ENCODE measurements at places on chromosomes 1 and 21.

DNA sequence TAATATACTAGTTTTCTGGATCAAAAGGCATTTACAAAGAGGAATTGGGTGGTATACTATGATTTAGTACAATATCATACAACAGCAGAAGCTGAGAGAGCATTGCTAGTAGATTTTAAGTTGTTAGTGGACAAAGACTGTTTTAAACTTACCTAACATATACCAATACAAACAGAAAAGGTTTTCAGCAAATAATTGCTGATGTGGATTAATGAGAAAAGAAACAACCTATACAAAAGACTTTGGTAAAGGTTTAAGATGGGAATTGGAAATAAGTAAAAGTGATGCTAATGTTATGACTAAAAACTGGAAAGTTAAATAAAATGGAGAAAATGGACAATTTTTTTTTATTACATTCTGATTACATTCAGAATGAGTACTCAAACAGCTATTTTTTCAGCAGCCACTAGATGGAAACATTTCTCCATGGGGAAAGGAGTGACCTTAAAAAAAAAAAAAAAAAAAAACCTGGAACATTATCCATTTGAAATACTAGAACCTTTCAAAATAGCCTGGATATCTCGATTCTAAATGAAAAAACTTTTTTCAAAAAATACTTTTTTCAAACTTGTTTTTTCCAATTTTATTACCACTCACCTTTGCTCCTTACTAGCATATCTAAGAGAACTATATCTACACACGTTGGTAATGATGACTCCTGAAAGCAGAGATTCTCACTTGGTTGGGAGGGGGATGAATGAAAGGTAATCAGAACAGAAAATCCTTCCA, 55.4 kb downstream of the EPRS1 start:
- DNase-seq, result peak; percentile 1

DNA sequence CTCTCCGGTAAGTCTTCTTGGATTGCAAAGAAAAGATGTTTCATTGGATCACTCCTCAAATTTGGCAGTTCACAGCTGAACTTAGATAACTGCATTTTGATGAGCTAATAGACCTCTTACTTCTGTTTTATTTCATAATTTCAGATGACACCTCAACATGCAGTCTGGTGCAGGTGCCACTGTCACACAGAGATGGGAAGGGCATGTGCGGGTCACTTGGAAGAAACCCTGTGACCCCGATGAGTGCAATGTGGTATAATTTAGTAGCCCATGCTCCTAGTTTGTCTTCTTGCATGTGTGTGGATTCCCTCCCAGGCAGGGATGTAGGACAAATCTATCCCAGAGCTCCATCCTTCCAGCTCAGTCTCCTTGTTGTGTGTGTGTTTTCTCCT, 481 bp upstream of the SLAMF1 start:
- DNase-seq, result no peak

GRCh38 chr1:230849451-230850224, 18.7 kb downstream of the C1orf198 start:
- no peak for DNase-seq

- no peak for DNase-seq
Observed at GRCh38 chr1:226034482-226034881, 28.0 kb upstream of the H3-3A start.

GRCh38 chr1:29646161-29646775, 409.9 kb downstream of the PTPRU start:
- DNase-seq, result no peak

DNA sequence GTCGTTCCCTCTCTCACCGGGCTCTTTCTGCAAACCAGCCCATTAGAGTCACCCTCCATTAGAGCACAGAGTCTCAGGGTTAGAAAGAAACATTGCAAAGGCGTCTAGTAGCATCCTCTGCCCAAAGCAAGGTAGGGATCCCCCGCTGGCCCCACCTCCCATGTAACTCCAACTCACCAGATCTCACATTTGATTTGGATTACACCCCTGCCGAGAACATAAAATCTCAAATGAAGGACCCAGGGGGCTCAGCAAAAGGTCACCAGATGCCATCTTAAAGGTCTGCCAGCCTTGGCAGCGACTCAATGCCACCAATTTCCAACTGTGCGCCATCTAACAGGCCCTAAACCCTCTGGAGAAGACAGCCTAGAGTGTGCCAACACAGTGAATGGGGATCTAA, 14.1 kb downstream of the C1orf87 start:
- peak; percentile 61 for DNase-seq

DNA sequence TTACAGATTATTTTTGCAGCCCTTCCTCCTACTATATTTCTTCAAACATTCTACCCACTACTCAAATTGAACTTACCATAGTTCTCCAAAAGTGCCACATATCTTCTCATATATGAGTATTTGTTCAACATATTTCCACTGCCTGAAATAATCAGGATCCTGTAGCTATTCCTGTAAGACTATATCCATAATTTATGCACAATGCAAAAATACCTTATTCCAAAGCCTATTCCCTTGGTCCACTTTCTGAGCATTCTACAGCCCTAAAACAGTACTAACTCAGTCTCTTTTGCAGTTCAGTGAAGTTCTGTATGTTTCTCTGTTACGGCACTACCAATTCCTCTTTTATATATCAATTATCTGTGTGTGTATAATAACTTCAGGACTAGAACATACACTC, 1283.7 kb upstream of the ADGRL2 start:
- DNase-seq, result no peak

- DNase-seq, result no peak
Observed at GRCh38 chr1:173917635-173918493, 737 bp upstream of the SERPINC1 start.

DNA sequence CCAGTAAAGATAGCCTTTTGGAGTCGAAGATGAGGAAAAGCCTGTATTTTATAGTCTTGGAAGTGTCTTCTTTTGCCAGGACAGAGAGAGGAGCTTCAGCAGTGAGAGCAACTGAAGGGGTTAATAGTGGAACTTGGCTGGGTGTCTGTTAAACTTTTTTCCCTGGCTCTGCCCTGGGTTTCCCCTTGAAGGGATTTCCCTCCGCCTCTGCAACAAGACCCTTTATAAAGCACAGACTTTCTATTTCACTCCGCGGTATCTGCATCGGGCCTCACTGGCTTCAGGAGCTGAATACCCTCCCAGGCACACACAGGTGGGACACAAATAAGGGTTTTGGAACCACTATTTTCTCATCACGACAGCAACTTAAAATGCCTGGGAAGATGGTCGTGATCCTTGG, at the start of gene VCAM1:
VCAM1 (plus strand) TSS at position 253 of the 400 bp plus-strand sequence; CDS start at position 372, 119 bp downstream.
- DNase-seq, result no peak

GRCh38 chr1:227779685-227780084, 35.8 kb upstream of the PRSS38 start:
- DNase-seq, result no peak

- DNase-seq, result no peak
Observed at GRCh38 chr1:47705517-47706130, 267.8 kb downstream of the FOXD2 start.

DNA sequence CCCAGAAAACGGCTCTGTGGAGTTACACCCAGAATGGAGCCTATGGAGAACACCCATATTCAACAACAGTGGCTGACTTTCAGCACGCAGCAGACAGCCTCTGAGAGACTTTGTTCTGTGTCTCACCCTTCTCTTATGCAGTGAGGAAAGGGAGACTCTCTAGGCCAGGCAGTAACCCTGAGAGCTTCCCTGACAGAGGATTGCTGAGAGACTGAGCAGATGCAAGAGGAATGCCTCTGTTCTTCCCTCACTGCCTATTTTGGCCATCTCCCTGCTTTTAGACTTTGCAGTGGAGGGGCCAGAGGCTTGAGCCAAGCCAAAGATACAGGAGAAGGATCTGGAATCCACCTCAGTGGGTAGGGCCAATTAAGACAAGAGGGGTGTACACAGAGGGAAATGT, 41.8 kb upstream of the SLC16A1 start:
- no peak for DNase-seq

- DNase-seq, result no peak
Observed at GRCh38 chr1:159958719-159959380, 4.8 kb upstream of the SLAMF9 start.

DNA sequence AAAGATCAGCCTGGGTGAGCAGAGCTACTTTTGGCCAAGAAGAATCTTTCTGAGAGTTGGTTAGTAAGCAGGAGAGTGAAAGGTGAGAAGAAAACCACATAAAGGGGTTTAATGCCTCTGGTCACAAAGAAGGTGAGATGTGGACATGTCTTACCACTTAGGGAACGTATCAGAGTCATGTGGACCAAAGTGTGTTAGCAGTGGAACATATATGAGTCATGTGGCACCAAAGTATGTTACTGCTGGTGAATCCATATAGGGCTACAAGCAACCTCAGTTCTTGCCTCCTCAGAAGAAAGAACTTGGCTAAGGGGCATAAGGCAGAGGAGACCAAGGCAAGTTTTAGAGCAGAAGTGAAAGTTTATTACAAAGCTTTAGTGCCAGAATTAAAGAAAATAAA, 411.6 kb upstream of the NEGR1 start:
- DNase-seq, result no peak

- no peak for DNase-seq
Observed at GRCh38 chr1:84027368-84027767, 28.4 kb upstream of the TTLL7 start.

GRCh38 chr21:30567617-30568016, 6.5 kb upstream of the KRTAP19-7 start:
- DNase-seq, result no peak

GRCh38 chr21:38897532-38898421, 92.0 kb downstream of the ETS2 start:
- no peak for DNase-seq

DNA sequence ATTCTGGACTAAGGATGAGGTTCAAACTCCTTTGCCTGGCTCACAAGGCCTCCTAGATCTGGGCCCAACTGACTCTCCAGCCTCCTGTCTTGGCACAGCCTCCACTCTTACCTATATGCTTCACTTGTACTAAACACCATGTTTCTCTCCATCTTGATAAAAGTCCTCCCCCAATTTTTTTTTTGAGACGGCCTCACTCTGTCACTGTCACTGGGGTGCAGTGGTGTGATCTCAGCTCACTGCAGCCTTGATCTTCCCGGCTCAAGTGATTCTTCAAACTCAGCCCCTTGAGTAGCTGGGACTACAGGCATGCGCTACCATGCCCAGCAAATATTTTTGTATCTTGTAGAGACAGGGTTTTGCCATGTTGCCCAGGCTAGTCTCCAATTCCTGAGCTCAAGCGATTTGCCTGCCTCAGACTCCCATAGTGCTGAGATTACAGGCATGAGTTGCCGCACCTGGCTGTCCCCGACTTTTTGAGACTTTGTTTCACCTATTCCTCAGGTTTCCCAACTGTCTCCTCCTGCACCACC, 39.7 kb downstream of the CD34 start:
- DNase-seq, result no peak

DNA sequence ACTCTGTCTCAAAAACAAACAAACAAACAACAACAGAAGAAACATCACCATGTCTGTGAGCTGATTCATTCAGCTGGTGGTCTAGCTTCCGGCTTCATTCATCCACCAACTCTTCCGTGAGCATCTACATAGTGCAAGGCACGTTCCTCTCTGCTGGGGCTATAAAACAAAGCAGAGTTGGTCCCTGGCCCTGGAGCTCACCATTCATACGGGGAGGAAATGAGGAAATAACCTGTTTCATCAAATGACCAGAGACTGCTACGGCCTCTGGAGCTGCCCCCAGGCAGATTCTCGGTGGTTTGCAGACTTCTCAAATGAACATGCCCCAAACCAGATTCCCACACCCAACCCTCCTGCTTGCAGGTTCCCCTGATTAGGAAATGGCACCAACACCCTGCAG, 41.0 kb upstream of the ID3 start:
- DNase-seq, result no peak

- no peak for DNase-seq
Observed at GRCh38 chr1:81664341-81664740, 136.4 kb upstream of the ADGRL2 start.

- peak; percentile 2 for DNase-seq
Observed at GRCh38 chr1:77126307-77126706, 92.9 kb downstream of the PIGK start.

- no peak for DNase-seq
Observed at GRCh38 chr21:16468184-16468583, 738.4 kb downstream of the USP25 start.

Data from NCI-H524 treated with DMSO at 0.1 percent for 48 hours (cell line).